ENCODE measurements at places on chromosomes 6 and 20. TPM values are rescaled to one million over a fixed set of nuclear protein-coding genes. Genes with fewer than 3 reads are reported as not detected.

The KCNB1 gene
- total RNA-seq: not detected

The ELOVL4 gene
- 2.2 TPM for total RNA-seq

The TRERF1 gene
- 8.1 TPM for total RNA-seq

The E2F1 gene
- total RNA-seq: 80.7 TPM

Measured in activated CD8-positive, alpha-beta memory T cell treated with anti-CD3 and anti-CD28 coated beads for 36 hours (primary cell).